Purkinje cell (primary cell): ENCODE measurements at places on chromosomes 13 and 19. TPM values are rescaled to one million over a fixed set of nuclear protein-coding genes. Genes with fewer than 3 reads are reported as not detected.

Gene IL12RB1
- polyA plus RNA-seq = not detected in 2 replicates

Gene FSD1
- polyA plus RNA-seq = 4.8 and 7.1 TPM in 2 replicates

Gene ZSCAN22
- polyA plus RNA-seq = 0.51 TPM in 1 of 2 replicates, not detected in the other

Gene MEIOSIN
- polyA plus RNA-seq = not detected in 2 replicates

Gene CLEC17A
- not detected in 2 replicates for polyA plus RNA-seq

Gene SLC10A2
- polyA plus RNA-seq = not detected in 2 replicates

Gene TTC9B
- polyA plus RNA-seq = 1.6 and 14.9 TPM in 2 replicates

Gene KLK4
- not detected in 2 replicates for polyA plus RNA-seq

Gene PRR20B
- polyA plus RNA-seq = not detected in 2 replicates

Gene NLRP4
- not detected in 2 replicates for polyA plus RNA-seq

Gene SULT2B1
- polyA plus RNA-seq = 0.24 and 1.6 TPM in 2 replicates

Gene CRYL1
- polyA plus RNA-seq = 3.5 and 7.0 TPM in 2 replicates

Gene LGI4
- 2.8 and 6.4 TPM in 2 replicates for polyA plus RNA-seq

Gene VAV1
- polyA plus RNA-seq = 0.12 TPM in 1 of 2 replicates, not detected in the other

Gene CEACAM7
- polyA plus RNA-seq = 2.4 TPM in 1 of 2 replicates, not detected in the other

Gene THSD8
- 3.0 TPM in 1 of 2 replicates, not detected in the other for polyA plus RNA-seq
